ENCODE measurements at places on chromosomes 2 and 18.

DNA sequence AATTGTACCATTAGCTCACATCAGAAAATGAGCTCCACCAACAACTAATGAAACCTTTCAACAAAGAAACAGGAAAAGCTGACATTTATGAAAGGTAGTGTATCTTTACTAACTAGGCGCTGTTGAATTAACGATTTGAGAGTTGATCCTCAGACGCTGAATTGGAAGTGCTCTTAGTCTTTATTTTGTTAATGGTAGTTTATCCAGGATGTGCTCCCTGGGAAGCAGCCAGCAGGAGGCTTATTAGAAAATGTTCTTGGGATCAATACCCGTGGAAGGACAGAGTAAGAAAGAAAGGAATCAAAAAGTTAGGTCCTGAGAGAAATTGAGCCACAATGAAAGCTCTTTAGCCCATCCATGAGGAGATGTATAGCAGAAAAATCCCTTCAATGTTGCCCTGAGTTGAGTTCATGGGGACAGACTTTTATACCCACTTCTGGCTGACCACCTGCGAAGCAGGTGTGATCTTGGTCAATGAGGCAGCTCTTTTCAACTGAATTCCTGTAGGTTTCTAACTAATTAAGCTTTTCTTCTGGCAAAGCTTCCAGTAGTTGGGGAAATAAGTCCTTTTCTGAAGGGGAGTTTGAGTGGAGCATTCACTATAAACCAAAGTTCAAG, 492.6 kb upstream of the REG3G start:
- peak; percentile 19 for DNase-seq

- DNase-seq: peak; percentile 93
Measured at GRCh38 chr2:238231251-238231793, 8.5 kb downstream of the HES6 start.

- no peak for DNase-seq
Measured at GRCh38 chr18:51257150-51257549, 59.7 kb upstream of the MEX3C start.

- no peak for DNase-seq
Measured at GRCh38 chr18:41655074-41655473, 300.0 kb upstream of the PIK3C3 start.

GRCh38 chr2:205772983-205773382, 90.7 kb downstream of the NRP2 start:
- DNase-seq: no peak

DNA sequence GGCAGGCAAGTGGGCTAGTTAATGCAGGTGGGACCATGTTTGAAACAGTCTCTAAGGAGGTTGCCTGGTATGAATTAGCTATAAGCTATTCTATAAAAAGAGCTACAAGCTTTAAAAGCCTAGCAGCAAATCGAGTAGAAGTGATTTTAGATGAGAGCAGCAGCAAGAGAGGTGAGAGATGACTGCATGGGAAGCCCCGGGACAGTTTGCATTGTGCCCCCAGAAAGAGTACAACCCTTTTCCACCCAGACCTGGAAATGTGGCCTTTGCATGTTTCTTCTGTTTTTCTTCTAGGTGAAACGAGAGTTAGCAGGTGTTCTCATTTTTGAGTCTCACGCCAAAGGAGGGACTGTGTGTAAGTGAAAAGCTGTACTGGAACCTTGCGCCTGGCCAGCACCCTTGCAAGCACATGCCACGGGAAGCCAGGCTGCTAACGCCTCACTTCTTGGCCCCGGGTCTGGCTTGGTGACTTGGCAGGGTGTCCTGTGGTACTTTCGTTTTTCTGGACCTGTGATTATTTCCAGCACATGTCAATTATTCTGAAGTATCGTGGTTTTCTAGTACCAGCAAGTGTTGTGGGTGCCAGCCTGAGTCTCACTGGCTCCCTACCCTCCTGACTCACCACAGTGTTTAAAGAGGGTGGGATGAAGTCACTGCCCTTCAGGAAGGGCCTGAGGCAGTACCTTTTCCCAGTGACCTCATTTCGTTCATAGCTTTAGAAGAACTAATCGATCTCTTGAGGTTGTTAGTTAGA, 90.3 kb upstream of the MAP3K20 start:
- DNase-seq: no peak

- no peak for DNase-seq
Measured at GRCh38 chr2:127043367-127044164, 63.4 kb downstream of the BIN1 start.

- DNase-seq: no peak
Measured at GRCh38 chr2:7900593-7900992, 781.3 kb upstream of the ID2 start.

DNA sequence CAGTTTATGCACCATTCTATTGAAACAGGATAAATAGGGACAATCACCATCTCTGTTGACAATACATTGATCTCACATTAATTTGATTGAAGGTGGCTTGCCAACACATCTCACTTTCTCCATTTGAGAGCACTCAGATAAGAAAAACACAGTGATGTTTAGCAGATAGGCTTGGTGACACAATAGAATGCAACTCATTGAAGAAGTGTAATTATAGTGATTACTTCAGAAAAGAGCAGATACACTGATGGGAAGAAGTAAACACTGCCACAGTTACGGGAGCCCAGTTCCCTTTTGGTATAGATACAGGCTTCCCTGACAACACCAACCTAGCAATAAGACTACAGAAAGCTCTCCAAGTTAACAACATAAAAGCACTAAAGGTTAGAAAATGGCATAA, 89.1 kb downstream of the FIGN start:
- DNase-seq: no peak

GRCh38 chr2:171723716-171724683, 36.7 kb downstream of the DYNC1I2 start:
- DNase-seq: peak; percentile 90

DNA sequence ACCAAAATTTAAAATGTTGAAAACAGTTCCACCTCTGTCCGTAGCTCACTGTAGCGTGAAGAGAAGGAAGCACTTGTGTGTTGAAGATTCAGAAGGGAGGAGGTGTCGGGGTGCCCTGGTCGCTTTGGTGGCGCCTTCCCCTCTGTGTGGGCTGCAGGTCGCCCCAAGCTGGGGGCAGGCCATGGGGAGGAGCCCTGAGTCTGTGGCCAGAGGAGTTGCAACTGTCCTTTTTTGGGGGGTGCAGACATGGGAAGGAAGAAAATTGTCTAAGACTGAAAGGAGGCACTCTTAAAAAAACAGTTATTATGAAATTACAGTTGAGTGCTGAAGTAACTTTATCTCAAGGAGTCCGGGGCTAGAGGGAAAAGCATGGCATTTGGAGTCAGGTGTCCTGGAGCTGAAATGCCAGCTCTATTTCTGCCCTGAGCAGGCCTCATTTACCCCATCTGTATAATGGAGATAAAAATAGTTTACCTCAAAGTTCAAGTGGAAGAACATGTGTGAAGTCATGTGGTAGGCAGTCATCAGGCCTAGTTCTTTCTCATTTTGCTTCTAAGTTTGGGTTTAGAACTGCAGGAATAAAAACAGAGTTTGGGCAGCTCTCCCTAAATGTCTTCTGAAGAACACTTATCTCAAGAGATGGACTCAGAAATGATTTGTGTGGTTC, 82.1 kb downstream of the RNF144A start:
- DNase-seq: no peak

DNA sequence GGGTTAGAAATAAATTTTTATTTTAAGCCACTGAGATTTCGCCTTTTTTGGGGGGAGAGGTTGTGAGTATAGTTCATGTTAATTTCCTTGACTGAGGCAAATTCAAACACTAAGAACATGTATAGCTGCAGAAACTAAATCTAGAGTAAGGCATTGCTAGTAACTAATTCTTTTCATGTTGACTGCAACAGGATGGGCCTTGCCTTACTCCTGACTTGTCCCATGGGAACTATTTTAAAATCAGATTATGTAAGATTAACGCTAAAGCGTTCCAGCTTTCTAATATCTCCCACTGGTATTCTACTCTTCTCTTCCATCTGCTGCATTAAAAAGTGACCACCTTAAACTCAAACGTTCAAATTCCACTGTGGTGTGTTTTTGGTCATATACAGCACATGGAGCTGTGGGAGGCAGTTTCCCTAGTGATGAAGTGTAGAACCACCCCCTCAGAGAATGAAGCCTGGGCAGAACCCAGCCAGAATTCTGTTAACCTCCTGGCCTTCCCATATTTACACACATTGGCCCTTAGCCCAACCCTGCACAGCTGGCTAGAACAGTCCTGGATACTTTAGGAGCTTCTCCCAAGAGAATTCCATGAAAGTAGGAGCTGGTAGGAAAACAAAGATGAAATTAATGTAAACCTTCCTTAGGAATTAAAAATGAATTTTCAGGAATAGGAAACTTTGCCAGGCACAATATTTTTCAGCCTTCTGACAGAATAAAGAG, 687.8 kb downstream of the SLC4A3 start:
- DNase-seq: no peak

- DNase-seq: no peak
Measured at GRCh38 chr18:37315935-37316334, 249.7 kb downstream of the CELF4 start.

DNA sequence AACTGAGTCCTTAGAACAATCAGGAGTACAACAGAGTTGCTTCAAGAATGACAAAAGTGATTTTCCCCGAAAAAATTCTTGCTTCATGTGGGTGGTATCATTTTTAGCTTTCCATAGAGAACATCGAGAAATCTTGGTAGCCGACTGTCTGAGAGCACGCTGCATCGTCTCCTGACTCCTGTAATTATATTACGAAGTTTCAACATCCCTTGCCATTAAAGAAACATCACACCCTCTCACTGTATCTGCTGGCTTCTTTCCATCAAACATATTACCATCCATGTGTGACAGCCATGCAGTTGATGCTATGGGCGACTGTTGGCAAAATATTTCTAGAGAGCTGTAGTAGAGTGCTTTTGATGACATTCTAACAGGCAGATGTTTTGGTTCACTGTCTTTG, 311.2 kb downstream of the CMPK2 start:
- no peak for DNase-seq

DNA sequence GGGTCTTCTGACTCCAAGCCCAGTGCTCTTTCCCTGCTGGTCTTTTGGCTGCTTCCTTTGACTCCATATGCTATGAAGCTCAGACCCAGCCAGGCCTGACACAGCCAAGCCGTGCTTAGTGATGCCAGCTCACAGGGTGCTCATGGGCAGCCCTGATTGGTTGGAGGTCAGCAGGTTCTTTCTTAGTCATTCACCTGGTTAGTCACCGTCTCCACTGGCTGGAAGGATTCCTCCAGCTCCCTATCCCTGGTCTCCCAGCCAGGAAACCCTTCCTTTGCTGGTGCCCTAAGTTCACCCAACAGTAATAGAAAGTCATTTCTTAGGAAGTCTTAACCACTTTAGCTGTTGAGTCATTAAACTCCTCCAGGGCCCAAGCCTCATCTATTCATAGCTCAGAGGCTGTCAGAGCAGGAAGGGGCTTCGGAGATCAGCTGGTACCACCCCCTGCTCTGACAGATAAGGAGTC, 3.9 kb downstream of the KCNK3 start:
- DNase-seq: no peak

- no peak for DNase-seq
Measured at GRCh38 chr2:64861452-64862397, 127.5 kb upstream of the SLC1A4 start.

- DNase-seq: no peak
Measured at GRCh38 chr18:10840743-10841142, 308.6 kb downstream of the PIEZO2 start.

DNA sequence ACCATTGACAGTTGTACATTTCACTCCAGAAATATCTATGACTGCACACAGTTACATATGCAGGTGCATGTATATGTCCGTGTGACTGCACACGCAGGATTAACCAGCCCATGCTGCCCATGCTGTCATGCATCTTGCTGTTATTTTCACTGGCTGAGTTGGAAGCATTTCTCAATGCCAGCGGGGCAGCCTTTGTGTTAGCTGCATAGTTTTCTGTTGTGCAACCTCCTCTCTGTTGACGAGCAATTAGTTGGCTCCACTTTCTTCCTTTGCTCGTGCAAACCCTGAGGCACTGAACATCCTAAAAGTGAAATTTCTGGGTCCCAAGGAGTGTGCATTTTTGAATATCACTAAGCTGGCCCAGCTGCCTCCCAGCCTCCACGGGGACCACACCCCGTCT, 133.4 kb upstream of the GLI2 start:
- no peak for DNase-seq

GRCh38 chr2:160967523-160967922, 192.7 kb upstream of the TANK start:
- DNase-seq: no peak

DNA sequence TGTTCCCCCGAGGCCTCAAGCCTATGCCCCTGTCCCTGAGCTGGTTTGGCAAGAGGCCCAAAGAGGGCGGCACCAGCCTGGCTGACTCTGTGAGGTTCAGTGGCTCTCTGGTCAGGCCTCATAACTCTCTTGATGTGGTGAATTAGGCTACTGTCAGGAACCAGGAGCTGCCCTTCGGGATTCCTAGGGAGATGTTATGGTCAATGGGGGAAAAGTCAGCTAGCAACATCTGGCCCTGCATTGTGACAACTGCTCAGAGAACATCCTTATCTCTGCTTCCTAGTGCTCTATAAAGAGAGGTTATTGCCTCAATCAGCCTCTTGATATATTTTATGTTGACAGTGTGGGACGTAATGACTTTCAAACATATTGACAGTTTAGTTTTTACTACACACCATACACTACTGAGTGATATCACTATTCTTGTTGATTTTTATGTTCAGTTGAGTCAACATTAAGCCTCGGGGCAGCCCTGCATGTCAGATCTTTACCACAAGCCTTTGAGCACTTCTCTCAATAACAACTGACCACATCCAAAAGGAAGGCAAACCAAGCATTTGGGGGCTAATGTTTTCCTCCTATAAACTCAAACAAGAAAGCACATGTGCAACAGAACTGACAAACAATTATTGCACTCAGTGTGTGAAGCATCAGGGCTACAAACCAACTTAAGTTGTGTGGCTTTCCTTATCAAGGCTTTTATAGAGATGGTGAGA, 448.3 kb upstream of the SLC14A2 start:
- no peak for DNase-seq

- no peak for DNase-seq
Measured at GRCh38 chr2:44237221-44237620, 38.1 kb upstream of the SLC3A1 start.

DNA sequence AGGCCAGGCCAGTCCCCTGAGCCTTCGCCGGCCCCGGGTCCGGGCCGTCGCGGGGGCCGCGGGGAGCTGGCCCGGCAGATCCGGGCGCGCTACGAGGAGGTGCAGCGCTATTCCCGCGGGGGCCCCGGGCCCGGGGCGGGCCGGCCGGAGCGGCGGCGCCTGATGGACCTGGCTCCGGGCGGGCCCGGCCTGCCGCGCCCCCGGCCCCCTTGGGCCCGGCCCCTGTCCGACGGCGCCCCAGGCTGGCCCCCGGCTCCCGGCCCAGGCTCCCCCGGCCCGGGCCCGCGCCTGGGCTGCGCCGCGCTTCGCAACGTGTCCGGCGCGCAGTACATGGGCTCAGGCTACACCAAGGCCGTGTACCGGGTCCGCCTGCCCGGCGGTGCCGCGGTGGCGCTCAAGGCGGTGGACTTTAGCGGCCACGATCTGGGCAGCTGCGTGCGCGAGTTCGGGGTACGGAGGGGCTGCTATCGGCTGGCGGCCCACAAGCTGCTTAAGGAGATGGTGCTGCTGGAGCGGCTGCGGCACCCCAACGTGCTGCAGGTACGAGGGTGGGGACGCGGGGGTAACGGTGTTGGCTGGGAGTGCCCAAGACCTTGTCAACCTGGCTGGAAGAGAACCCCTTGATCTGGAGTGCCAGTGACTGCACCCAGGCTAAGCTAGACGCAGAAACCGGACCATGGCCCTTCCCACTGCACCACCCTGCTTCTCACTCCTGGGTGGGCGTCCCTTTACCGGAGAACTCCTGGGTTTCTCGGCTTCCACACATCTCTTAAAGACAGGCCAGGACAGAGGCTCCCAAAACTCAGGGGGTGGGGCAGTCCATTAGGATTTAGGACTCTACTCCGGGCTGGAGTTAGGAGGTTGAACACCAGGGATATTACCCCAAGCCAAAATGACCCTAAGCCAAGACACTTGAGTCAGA, 739 bp downstream of the PKDCC start:
- peak; percentile 64 for DNase-seq
